Stimulated activated naive CD8-positive, alpha-beta T cell treated with anti-CD3 and anti-CD28 coated beads, Interleukin-15, amount 100 ng/mL, for 72 hours (primary cell): ENCODE measurements at places on chromosomes 2 and 18.

DNA sequence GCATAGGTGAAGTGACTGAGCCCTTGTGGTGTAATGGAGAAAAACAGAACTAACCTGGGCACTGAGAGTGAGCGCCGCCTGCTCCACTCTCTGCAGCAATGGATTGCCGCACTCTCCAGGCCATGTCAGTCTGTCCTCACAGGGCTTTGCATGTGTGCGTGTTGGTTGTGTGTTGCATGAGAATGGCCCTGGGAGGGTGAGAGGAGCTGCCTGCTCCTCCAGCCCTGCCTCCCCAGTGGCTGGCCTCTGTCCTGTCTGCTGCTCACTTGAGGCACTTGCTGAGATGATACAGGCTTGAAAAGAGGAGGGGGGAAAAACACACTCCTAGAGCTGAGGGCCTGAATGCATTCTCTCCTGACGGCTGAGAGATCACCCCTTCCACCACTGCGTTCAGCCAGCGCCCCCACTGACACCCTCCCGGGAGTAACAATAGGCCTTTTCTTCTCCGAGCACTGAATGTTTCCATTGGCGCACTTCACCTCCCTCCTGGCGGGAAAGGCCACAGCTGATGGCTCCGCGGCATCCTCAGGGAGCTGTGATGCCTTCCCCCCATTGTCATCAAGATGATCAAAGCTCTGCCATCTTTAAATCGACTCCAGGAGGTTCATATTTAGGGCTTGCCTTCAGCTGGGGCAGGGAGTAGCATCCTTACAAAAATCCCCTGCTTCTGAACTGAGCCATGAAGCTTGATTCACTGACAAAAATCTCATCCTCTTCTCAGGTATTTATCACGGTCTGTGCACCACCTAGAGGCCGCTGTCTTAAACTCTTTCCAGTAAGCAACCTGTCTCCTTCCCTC is 49.9 kb upstream of the DAPL1 start:
- peak; percentile 31 for DNase-seq

DNA sequence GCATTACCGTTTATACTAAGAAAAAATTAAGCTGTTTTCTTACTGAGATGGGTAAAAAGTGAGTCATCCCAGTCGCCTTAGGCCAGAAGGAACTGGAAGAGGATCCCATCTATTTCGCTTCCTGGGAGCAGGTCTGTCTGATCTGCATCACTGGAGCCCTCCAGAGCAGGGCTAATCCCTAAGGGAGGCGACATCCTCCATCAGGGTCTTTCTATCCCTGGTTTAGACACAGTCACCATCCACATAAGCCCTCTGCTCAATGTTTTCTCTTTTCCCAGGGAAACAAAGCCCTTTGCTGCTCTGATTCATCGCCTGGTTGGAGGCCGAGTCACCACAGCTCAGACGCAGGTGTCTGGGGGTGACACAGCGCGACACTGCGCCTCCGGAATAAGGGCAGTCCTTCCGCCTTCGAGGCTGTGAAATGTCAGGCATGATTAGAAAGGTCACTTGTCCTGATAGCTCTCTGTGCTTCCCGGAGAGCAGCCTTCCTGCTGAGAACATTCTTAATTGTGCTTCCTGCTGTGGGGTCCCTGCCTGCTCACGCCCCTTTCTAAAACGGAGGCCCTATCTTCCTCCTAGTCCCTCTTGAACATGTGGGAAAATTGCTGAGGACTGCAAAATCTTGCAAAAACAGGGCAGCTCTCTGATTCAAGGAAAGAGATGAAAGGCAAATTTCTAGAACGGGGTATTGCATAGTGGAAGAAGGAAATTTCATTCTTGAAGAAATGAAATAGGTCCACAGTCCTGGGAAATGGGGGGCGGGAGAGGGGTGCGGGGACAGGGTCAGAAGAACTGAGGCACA is 56.3 kb downstream of the MARCHF4 start:
- DNase-seq, result no peak

DNA sequence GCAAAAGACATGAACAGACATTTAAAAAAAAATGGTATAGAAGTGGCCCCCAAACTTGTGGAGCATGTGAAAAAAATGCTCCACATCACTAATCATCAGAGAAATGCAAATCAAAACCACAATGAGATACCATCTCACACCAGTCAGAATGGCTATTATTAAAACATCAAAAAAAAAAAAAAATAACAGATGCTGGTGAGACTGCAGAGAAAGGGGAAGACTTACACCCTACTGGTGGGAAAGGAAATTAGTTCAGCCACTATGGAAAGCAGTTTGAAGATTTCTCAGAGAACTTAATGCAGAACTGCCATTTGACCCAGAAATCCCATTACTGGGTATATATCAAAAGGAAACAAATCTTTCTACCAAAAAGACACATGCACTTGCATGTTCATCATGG is 164.8 kb downstream of the RIT2 start:
- no peak for DNase-seq

DNA sequence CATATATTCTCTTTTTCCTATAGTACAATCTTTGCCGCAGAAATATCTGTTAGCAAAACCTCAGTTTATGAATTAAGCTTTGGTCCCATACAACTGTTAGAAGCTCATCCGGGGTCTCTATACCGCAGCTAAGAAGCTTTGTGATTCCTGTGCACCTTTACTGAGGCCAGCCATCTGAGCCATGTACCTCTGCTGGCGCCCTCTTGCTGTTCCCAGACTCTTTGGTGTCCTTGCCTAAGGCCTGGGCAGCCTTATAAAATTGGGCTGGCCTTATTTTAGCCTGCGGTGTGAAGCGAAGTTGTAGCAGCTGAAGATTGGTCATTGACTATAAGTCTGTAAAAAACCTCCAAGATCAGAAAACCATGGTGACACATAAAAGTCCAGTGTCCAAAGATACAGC is 1135.1 kb upstream of the CHAC2 start:
- DNase-seq, result no peak

DNA sequence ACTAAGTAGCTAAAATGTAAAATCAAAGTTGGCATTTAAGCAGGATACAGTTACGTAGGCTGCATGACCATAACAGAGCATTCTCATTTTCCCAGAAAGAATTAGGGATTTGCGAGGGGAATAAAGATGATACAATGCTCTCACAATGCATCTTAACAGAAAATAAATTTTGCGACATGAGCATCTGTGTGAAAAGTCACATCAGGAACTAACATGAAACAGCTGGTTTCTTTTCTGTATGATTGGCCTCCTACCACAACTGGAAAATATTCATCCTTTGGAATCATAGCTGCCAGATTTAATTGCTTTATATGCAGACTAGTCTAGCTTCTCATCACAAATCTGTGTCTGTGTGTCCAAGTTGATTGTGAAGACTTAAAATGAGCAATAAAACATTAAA is 66.0 kb downstream of the KCTD18 start:
- DNase-seq, result no peak

DNA sequence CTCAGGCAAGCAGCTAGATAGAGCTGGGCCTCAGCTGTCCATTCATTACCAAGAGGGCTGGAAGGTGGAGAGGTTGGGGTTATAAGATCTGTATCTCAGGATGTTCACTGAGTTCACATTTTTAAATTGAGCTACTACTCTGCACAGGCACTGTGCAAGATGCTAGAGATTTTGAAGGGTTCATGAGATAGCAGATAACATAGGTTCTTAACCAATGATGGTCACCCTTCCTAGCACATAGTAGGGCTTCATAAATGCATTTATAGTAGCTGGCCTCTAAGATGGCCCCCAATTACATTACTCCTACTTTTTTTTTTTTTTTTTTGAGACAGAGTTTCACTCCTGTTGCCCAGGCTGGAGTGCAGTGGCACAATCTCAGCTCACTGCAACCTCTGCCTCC is 79.7 kb downstream of the DDX1 start:
- DNase-seq, result no peak

GRCh38 chr2:64062840-64063239 is 43.6 kb upstream of the VPS54 start:
- no peak for DNase-seq

GRCh38 chr2:233385489-233386044 is 31.3 kb downstream of the DGKD start:
- DNase-seq, result no peak

DNA sequence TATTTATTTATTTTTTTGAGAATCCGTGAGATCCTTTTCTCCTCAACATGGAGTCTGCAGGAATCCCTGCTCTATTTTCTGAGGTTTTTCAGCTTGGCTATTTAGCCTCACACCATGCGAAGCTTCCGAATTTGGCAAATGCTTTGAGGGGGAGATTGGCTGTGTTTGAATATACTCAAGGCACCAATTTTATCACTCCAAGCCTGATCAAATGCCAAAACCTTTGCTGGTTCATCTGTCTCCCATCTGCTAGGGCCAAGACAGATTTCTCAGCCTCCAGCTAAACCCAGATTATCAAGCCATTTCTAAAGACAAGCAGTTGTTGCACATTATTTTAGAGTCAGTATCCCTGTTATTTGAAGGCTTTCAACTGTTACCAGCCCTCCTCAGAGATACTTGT is 295.7 kb downstream of the XIRP2 start:
- no peak for DNase-seq

DNA sequence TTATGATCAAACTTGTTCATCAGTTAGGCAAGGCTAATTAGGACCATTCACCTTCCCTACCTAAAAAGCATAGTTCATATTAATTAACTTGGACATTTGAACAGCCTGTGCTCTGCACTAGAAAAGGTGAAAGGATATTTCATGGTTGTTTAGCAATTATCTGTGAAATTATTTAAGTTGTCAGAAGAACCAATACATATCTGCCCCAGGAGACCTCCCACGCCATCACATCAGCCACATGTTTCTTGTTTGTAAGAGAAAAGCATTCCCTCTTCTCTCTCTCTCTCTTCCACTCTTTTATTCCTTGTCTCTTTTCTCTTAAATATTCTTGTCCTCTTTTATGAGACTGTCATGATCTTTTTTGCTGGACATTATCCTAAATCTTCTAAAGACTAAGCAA is 282.0 kb upstream of the RND3 start:
- no peak for DNase-seq

GRCh38 chr2:144099780-144100377 is 420.0 kb downstream of the ZEB2 start:
- no peak for DNase-seq

GRCh38 chr2:161761160-161761559 is 136.9 kb downstream of the SLC4A10 start:
- DNase-seq, result no peak

DNA sequence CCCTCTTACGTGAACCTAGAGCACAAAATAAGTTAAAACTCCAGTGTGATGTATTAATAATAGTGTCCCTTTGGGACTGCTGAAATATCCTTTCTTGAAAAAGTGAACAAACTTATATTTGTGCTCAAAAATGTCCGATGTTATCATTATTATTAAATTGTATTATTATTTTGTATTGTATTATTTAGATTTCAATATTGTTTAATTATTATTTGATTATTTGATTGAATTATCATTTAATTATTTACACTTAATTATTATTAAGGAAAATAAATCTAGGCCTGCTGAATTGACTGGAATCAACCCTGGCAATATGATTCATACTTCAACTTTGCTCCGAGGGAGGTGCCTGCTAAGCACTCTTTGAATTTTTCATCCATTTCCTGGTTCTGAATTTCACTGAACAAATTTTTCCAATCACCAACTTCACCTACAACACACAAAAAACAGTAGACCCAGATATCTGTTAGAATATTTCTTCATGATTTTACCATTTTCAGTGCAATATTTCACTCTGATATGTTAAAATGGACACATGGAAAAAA is 10.9 kb upstream of the EIF2AK2 start:
- no peak for DNase-seq

- DNase-seq, result no peak
Measured at GRCh38 chr2:174535083-174535482, 48.3 kb upstream of the GPR155 start.

- no peak for DNase-seq
Measured at GRCh38 chr2:36168115-36168514, 187.5 kb upstream of the CRIM1 start.

- no peak for DNase-seq
Measured at GRCh38 chr2:194567661-194568017, 1089.4 kb upstream of the SLC39A10 start.

DNA sequence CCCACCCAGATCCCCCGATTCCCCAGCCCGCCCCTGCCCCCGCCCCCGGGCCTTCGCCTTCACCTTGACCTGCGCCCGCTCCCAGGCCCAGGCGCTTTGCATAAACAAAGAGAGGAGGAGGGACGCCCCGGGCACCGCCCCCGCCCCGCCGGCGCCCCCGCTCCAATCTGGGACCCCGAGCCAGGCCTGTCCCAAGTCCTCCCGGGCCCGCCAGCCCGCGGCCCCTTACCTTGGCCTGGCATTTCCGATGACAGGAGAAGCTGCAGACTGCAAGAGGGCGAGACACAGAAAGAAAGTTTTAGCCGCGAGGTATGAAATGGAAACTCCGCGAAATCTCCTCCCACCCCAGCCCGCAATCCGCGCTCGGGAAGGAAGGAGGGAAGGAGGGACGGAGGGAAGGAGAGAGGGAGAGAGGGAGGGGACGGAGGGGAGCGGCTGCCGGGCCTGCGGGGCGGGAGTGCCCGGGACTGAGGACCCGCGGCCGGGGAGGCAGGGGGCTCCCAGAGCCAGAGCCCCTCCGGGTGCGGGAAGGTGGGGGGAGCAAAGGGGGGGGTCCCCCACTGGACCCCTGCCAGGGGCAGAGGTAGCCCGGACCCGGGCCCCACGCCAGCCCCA is 24.2 kb downstream of the TNS1 start:
- DNase-seq, result no peak

DNA sequence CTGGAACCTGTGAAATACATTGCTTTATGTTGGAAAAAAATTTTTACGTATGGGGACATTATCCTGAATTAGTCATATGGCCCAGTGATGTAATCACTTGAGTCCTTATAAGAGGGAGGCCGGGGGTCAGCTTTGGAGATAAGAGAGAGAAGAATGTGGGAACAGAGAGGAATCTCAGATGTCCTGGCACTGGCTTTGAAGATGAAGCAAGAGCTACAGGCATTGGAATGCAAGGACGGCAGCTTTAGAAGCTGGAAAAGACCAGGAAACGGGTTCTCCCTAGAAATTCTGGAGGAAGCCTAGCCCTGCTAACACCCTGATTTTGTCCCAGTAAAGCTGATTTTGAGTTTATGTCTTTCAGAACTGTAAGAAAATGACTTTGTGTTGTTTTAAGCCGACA is 1129.9 kb upstream of the GYPC start:
- DNase-seq, result no peak

GRCh38 chr18:69636529-69637301 is 236.0 kb downstream of the DOK6 start:
- peak; percentile 4 for DNase-seq

DNA sequence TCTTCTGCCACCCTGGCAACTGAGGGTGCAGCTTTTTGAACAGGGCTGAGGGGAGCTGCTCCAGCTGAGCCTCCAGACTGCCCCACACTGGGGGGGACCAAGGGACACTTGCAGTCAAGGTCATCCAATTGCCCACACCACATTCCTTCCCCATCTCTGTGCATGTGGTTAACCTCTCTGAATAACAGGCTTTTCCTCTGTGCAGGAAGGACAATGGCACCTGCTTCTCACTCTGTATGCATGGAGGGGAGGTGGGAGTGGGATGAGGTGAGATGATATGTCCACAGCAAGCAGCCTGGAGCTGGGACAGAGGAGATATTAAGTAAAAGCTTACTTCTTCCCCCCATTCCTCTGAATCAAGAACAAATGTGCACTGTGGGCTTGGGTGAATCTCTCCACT is 39.1 kb upstream of the TEX51 start:
- DNase-seq, result peak; percentile 1
